ENCODE measurements at places on chromosomes 2 and 18.
A peak's percentile ranks its signal among the peaks of the same experiment; 100 is the strongest.

DNA sequence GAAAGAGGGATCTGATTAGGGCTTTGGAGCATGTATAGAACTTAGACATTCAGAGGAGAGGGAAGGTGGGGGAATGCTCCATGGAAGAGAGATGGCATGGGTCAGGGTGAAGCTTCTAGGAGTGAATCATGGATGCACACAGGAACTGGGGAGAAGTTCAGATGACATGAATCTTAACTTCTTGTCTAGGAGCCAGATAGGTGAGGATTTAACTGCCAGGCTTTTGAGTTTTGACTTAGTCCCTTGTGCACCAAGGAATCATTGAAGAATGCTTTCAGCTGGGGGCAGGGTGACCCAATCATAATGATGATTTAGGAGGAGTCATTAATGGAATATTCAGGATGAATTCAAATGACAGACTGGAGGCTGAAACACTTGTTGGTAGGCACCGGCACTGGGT lies 48.7 kb downstream of the ACYP2 start:
- DNase-seq = no peak

DNA sequence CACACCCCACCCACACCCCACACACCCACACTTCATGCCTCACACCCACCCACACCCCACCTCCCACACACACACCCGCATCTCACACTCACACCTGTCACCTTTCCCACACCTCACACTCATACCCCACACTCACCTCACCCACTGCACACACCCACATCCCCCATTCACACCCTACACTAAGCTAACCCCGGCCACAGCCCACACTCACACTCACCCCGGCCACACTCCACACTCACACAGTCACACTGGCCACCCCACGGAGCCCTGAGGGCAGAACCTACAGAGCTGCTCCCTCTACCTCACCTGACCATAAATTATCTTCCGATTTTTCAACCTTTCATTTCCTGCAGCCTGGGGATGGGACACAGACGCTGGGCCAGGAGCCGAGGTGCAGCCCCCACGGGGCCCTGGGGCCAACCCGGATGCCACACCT lies 241.3 kb downstream of the HDAC4 start:
- DNase-seq = no peak

- no peak for DNase-seq
These were observed 22.8 kb downstream of the ATP8B1 start for GRCh38 chr18:57780318-57780705.

GRCh38 chr2:30686000-30686399 lies 121.2 kb downstream of the CAPN13 start:
- DNase-seq = peak; percentile 70

- no peak for DNase-seq
These were observed 261.2 kb downstream of the CTNNA2 start for GRCh38 chr2:79774016-79774415.

DNA sequence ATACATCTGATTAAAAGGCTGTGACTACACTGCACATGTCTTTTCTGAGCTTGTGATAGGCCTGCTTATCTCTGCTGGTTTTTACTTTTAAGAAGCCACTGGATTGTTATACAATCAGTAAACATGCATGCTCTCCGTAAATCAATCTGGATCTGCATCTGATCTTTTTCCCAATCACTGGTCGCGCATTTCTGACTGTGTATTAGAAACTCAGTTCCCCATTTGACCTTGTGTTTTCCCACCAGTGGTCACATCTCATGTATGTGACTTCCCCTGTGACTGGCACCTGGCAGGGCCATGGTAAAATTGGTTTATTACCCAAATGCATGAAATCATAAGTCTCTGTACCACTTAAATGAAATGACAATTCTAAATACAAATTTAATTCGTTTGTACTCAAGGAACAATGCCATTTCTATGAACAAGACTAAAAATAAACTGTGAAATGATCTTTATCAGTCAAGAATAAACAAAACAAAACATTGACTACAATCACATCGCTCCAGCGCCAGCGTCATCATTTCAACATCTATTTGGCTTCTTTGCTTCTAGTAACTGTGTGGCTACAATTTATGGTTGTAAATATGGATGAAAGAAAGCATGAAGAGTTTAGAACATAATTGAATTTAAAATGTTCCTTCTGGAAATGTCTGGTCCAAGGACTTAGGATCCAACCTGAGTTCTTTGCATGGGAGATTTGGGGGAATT lies 396.6 kb upstream of the TRIB2 start:
- no peak for DNase-seq

DNA sequence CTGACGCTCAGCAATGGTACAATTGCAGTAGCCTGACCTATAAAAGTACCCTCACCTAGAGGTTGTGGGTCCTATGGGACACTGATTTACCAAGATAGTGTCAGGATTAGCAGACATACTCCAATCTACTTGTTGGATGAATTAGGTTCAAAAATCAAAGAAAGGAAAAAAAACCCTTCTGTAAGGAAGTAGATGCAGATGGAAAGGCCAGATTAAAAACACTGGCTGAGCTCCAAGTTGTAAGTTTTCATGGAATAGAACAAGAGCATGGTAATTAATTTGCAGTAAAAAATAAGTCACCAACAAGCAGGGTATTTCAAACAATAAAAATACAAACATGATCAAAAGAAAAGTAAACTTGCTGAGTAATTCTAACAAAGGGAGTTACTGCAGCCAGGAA lies 26.4 kb downstream of the IDH1 start:
- no peak for DNase-seq

DNA sequence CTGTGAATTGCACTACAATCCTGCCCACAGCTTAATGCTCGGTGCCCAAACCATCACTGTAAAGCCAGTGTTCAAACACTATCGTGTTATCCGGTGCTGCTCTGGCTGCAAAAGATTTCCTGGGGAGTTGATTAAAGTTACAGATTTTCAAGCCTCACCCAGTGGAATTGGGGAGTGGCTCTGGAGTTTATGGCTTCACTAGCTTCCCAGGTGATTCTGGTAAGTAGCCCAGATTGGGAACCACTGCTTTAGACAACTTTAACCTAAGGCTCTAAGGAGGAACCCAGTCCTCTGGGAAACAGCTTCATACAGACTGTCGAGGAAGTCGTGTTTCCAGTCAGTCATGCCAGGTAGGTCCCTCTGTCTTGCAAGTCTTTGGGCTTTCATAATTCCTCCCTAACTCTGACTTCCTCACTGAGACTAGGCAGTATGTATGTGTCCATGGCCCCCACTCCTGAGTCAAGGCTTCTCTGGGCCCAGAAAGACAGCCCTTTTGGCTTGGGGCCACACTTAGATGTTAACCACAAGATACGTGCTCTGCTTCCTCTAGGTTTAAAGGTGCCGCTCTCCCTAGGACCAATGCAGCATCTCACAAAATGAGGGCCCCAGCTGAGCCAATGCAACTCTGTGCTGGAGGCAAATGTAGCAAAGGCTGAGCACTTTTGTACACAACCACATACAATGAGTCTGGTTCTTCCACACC lies 299.7 kb downstream of the PRKCE start:
- DNase-seq = no peak

DNA sequence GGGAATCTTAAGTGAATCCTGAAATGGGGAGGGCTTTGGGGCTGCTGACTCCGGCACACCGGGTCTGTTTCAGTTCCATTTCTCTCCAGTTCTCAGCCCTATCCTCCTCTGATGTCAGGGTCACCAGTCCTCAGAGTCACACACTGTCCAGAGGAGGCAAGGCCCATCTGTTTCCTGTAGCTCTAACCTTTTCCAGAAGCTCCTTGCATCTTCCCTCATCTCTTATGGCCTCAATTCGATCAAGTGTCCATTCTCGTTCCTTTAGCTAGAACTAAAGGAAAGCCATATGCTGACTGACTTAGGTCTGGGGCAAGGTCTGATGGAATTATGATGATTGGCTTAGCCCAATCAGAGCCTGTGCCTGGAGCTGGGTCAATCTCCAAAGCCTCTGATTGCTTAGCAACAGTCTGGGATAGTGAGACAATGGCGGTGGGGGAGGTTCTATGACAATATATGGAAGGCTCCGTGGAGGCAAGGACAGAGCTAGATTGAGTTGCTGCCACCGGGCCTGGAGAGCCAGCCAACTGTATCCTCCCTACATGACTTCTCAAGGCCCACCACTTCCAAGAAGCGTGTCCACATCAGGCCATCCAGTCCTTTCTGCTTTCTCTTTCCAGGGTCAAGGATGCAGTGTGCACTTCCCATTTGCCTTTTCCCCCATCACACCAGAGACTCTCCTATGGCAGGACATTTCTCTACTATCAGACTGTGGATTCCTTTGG lies 5.2 kb downstream of the ANKRD53 start:
- no peak for DNase-seq

DNA sequence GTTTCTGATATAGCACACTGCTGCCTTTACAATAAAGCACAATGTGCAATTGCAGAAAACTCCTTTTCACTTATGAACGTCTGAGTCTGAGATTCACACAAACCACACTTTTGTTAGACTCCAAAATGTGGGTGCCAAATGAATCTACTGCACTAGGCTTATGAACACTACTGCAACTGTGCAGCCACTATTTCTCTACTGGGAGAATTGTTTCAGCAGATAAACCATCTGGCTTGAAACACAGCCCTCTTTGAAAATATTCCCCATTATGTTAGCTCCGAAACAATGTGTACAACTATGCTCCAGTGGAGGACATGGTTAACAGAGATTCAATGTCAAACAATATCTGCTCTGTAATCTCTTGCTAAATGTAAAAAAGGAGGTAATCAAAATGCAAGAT lies 188.7 kb upstream of the ZEB2 start:
- DNase-seq = no peak

DNA sequence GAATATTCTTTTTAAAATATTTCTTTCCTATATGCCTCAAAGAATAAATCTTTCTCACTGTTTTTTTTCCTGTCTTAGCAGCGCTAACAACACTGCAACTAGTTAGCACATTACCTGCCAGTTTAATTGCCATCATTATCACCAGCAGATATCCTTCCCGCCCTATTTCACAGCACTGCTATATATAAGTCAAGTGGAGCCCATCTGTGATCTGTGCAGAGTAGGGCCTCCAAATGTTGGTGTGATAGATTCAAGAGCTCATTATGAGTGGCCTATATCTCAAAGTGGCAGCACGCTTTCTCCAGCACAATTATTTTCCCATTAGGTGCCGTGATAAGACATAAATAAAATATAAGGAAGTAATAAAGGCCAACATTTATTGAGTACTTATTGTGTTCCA lies 19.8 kb upstream of the RGPD4 start:
- no peak for DNase-seq

- DNase-seq = no peak
These were observed 116.4 kb downstream of the ZNF516 start for GRCh38 chr18:76378526-76379215.

- no peak for DNase-seq
These were observed 189.8 kb upstream of the TCF4 start for GRCh38 chr18:55777666-55778304.

DNA sequence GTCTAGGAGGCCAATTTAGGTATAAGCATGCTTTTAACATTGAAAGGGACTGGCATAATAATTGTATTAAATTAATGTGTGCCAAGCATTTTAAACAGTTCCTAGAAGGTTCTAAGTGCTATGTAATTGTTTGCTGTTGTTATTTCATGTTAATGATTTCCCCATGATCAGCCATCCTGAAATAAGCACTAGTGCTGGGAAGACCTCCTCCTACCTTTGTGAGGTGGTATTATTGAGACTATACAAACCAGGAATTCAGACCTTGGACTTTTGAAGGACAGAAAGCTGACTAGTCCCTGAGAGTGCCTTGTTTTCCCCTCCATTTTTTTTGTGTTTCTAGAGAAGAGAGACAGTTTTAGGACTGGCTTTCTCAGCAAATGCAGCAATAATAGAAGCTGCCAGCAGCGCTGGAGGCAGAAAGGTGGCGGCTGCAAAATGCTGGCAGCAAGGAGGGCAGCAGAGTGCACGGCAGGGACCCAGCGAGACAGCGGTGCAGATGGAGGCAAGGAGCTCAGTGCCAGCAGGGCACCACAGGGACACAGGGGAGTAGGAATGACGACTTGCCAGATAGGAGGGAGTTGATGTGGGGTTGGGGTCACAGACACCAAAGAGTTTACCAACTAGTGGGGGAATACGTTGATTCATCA lies 25.3 kb downstream of the NABP1 start:
- DNase-seq = no peak

DNA sequence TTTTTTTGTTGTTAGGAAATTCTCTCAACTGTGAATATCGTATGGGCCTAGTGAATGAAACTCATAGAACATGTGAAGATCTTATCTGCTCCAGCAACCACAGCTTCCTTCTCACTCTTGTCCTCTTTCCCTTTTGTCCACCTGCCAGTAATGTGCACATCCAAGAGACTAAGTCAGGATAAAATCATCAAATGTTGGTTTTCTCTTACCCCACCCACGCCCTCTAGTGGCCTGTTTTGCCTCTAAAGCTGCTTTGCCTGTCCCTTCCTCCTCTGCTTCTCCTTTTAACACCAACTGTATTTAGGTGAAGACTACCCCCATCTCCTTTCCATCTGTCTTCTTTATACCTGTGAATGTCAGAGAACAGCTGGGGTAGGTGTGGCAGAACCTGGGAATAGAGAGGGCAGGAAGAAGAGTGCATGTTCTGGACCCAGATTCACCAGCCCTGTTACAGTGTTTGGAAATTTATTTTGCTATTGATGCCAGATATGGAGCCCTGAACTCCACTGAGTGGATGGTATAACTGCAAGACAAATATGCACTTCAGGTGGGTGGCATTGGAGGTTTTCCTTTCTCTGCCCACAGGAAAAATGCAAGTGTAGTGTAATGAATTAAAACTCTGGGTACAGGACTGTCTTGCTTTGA lies 8.4 kb upstream of the MGAT5 start:
- DNase-seq = peak; percentile 52

DNA sequence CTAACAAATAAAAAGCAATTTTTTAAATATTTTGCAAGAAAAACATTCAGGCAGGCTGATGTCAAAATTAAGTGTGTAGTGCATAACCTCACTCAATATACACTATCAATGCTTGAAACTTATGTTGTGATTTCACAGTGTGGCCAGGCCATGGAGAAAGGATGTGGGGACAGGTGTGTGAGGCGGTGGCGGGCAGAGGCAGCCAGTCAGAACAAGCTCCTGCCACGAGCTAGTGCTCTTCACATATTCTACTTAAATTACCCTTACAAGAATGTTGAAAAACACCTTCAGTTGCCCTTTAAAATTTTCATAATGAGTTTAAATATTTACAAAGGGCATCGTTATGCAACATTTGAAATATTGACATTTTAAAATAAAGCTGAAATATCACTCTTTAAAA lies 43.2 kb downstream of the CYB5A start:
- no peak for DNase-seq

GRCh38 chr2:47438106-47438505 lies 35.1 kb downstream of the MSH2 start:
- DNase-seq = no peak

DNA sequence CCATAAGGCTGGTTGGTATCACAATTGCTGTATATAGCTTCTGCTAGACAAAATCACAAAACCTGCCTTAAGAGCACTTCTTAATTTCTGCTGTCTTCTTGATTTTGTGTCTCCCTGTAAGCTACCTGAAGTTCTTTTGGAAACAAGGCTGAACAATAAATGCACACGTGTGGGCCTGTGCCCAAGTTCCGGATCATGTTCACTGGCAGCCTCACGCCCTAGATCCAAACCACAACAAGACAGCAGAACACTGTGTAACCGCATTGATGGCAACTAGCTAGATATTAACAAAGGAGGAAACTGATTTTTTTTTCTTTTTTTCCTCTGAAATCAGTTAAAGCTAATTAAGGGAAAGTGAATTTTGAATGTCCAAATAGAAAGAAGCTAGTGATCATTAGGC lies 81.5 kb upstream of the LYPD6B start:
- no peak for DNase-seq
